ENCODE measurements at places on chromosomes 16 and 17.

GRCh38 chr17:39486242-39486641, 25.0 kb downstream of the CDK12 start:
- no peak for DNase-seq

DNA sequence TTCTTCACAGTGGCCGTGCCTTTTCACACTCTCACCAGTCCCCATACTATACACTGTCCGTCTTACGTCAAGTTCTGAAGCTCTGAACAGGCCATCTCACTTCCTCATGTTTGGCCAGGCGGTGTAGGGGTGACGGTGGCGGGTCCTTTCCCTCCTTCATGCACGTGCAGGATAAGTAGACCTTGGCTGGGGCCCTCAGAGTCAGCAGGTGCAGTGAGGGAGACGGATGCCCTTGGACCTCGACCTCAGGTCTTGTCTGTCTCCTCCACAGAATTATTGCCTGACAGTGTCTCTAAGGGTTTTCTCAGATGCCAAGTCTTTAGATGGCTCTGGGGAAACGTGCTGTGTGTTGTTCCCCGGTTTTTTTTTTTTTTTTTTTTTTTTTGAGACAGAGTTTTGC, 37.6 kb downstream of the RAB11FIP3 start:
- DNase-seq: no peak

- no peak for DNase-seq
Observed at GRCh38 chr17:17345294-17345597, 42.1 kb downstream of the NT5M start.

GRCh38 chr16:2480948-2481347, 6.0 kb downstream of the TBC1D24 start:
- DNase-seq: no peak

DNA sequence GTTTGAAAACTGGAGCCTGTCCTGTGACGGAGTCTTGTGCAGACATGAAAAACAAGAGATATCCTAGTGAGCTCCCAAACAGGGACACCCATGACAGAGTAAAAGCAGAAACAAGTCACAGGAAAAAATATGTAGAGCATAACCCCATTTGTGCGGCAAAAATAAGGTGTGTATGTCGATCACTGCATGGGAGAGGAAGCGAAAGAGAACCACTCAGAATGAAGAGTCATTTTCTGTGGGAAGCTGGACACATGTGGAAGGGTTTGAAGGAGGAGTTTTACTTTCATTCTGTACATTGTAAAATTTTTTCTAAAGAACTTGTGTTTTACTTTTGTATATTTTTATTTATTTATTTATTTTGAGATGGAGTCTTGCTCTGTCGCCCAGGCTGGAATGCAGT, 72.1 kb downstream of the JPH3 start:
- DNase-seq: no peak

- no peak for DNase-seq
Observed at GRCh38 chr17:66976781-66977201, 12.3 kb downstream of the CACNG4 start.

GRCh38 chr16:2091547-2092255, 43.9 kb downstream of the TSC2 start:
- DNase-seq: no peak

DNA sequence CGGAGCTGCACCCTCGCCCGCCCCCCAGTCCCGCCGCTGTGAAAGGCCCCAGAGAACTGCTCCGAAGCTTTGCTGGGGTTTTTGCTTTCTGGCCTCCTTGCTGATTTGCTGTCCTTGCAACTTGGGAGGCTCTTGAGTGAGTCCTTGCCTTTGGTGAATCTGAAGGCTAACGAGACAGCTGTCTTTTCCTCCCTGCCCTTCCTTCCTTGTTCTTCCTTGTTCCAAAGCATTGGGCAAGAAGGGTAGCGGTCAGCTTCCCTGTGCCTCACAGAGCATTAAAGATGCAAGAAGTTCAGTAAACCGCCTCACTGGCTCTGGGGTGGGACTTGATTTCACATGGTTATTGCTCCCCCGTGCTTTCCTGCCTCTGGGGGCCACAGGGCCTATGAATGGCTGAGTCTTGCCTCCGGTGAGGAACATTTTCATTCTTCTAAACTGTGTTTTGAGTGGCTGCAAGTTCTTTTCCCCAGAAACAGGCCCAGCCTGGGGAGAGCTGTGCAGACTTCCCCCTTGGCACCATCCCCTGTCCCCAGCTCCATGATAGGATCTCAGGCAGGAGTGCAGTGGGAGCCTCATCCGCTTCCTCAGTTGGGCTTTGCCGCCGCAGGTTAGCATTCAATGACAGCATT, 1.4 kb downstream of the YPEL2 start:
- no peak for DNase-seq

GRCh38 chr16:88694221-88695087, 8.1 kb upstream of the SNAI3 start:
- DNase-seq: no peak

GRCh38 chr16:21620592-21620991, 21.2 kb downstream of the METTL9 start:
- no peak for DNase-seq

GRCh38 chr17:79608624-79608959, 2.3 kb downstream of the RBFOX3 start:
- DNase-seq: no peak

DNA sequence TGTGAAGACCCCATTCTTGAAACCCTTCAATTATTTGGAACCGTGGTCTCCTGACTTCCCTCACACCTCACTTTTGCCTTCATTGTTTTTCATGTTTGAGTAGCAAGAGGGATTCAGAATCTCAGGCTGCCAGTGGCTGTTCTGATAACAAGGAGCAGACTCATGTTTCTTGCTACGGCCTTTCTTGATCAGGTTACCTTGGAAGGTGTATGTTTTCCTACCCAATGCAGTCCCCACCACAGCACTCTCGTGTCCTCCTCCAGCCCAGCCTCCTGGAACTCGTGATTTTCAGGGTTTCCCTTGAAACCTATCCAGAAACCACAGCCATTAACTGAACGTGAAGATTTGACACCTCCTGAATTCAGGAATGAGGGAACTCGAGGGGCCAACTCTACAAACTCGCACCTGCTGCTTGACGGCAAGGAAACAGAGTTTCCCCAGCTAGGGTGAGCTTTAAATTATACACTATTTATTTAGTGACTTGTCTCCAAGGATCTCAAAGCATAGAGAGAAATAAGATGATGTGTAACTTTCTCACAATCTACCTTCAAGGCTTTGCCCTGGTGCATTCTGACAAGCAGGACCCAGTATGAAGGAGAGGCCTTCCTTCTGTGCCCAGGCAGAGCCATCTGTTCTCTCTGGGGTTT, 1.6 kb downstream of the ZFHX3 start:
- no peak for DNase-seq

DNA sequence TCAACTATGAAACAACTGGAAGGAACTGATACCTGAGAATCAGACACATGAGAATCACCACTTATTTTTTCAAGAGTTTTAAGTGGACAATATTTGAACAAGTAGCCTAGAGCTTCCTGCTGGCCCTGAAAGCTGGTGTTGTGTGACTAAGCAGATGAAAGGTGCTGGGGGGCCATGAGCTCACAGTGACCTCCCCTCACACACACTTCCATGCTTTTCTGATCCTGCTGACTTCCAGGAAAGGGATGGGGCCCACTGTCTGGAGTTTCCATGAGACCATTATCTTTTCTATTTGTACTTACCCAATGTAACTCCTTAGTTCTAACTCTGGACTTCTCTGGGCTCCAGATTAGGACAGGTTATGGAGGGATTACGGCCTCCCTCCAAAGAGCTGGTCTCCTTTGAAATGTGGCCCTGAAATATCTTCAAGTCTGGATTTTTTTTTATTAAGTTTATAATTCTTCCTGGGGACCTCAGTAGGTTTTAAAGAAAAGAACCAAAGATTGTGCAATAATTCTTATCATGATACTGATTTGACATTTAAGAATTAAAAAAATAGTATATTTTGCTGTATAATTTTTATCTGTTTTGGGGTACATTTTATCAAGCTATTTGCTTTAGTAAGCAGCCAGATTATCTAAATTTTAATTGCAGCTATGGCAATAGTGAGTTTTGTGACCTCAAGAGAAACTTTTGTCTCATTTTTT, 4.9 kb downstream of the CAPNS2 start:
- DNase-seq: no peak

DNA sequence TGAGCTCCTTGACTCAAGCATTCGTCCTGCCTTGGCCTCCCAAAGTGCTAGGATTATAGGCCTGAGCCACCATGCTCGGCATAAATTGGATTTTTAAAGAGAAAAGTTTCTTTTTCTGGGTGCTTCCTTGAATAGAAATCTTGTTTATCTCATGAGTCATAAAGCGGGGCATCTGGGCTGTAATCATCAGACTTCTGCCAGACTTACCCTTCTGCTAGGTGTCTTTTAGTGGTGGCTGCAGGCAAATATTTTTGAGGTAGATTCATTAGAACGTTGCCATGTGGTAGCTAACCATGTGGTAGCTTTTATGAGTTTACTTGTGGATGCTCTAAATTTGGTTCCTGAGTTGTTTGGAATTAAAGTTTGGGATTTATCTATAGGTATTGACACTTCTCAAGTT, 13.4 kb downstream of the PGS1 start:
- no peak for DNase-seq
